Stimulated activated CD8-positive, alpha-beta memory T cell treated with anti-CD3 and anti-CD28 coated beads, Interleukin-4, amount 100 ng/mL, for 1 hour (primary cell): ENCODE measurements at places on chromosomes 4 and X.

GRCh38 chrX:68995780-68996551, 167.1 kb downstream of the EFNB1 start:
- DNase-seq, result no peak

DNA sequence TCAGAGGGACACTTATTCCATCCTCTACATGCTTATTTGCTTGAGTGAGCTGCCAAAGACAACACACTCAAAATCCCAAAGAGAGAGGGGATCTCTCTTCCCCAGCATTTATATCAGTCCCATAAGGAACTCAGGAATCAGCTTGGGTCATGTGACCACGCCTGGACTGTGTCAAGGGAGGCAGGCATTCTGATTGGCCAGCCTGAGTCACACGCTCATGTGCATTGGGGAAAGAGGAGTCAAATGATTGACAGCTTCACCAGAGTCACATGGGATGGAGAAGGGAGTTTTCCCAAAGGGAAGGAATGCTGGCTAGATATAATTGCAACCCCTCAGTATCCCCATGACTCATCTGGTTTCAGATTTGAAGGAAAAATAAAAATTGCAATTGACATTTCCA, 49.0 kb downstream of the RWDD4 start:
- DNase-seq, result no peak

GRCh38 chrX:42075032-42075431, 151.7 kb upstream of the CASK start:
- no peak for DNase-seq

- no peak for DNase-seq
Measured at GRCh38 chrX:50117476-50117875, 83.3 kb downstream of the AKAP4 start.

- no peak for DNase-seq
Measured at GRCh38 chr4:23135792-23136645, 443.3 kb downstream of the GBA3 start.

DNA sequence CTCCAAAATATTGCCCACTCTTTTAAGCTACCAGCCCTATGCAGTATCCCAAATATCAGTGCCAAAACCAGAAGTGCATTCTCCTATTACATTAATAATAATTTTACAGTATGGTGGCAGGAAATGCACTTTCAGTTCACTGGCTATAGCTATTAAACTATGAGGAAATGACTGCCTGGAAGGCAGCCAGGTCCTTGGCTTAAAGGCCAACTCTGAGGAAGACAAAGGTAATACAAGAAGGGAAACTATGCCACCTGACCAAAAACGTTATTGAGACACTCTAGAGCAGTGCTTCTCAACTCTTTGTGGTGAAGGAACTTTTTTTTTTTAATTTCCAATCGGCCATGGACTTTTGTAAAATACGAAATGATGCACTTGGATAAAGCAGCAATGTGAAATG, 133.6 kb upstream of the VAMP7 start:
- no peak for DNase-seq

- DNase-seq, result no peak
Measured at GRCh38 chr4:121510341-121510874, 129.6 kb upstream of the QRFPR start.

GRCh38 chr4:139655116-139655515, 10.5 kb upstream of the MGST2 start:
- DNase-seq, result no peak

- no peak for DNase-seq
Measured at GRCh38 chr4:175054980-175055379, 136.8 kb downstream of the ADAM29 start.

DNA sequence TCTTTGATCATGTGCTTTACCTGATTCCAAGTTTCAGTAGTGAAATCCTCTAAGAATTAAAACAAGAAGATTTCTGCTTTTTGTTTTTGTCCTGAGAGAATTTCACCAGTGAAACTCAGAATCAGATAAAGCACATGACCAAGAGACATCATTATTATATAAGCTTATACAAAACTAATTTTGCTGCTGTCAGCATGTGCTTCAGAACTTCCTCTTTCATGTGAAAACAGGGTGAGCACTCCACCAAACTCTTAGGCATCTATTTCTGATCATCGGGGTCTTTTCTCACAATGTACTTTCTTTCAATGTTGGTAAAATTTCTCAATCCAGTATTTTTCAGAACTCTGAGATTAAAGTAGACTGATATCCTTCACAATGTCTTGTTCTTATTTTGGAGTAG, 152.1 kb downstream of the SLC39A8 start:
- DNase-seq, result no peak

DNA sequence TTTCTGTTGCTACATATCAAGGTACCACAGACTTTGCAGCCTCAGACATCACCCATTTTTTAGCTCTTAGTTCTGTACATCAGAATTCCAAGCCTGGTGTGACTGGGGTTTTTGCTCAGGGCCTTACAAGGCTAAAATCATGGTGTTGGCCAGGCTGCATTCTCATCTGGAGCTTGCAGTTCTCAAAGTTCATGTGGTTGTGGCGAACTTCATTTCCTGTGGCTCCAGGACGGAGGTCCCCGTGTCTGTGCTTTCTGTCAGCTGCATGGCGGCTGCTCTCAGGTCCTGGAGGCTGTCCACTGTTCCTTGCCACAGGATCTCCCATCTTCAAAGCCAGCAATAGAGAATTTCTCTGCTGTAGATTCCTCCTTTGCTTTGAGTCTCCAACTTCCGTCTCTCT, 157.4 kb downstream of the STIM2 start:
- no peak for DNase-seq
